ENCODE measurements at places on chromosomes 4 and X. TPM values are rescaled to one million over a fixed set of nuclear protein-coding genes. Genes with fewer than 3 reads are reported as not detected.
A peak's percentile ranks its signal among the peaks of the same experiment; 100 is the strongest.

DNA sequence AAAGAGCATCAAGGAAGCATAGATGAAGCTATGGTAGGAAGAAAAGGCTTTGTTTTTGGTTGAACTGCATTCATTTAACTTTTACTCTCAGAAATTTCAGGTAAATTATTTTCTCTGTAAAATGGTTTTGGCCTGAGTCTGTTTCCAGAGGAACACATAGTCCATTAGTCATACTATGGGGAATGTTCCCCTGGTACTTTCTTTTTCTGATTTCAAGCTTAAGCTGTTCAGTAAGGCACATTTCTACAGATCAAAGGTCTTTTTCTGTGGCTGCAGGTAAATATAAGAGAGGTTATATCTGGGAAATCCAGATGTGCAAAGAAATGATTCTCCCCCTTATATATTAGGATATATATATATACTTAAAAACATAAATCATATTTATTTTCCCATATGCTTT lies 1744.4 kb upstream of the ADGRL3 start:
- no peak for DNase-seq

DNA sequence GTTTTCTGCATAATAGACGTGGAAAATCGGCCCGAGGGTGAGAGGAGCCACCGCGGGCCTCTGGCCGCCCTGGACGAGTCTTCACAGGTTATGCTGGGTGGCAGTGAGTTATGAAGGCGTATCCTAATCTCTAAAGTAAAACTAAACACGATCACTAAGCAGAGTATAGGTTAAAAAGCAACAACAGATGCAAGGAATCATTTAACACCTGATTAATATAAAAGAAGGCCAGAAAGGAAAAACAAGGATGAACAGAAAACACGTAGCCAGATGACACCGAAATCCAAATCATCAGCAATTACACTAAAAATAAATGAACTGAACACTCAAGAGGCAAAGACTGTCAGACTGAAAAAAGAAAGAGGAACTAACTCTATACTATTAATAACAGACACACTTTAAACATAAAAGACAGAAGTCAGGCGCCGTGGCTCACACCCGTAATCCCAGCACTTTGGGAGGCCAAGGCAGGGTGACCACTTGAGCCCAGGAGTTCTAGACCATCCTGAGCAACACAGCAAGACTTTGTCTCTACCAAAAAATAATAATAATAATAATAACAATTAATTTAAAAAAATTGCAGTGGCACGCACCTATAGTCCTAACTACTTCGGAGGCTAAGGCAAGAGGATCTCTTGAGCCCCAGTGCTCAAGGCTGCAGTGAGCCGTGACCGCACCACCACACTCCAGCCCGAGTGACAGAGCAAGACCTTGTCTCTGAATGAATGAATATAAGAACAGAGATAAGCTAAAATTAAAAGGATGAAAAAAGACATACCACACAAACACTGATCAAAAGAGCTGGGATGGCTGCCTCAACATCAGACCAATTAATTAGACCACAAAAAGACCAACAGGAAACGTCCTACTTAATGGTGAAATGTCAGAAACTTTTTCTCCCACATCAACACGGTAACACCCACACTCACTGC lies 30.0 kb downstream of the CTBP1 start:
- no peak for DNase-seq

The MAGED4B gene
- polyA plus RNA-seq, result 29.7 TPM

The SMR3B gene
- not detected for polyA plus RNA-seq

DNA sequence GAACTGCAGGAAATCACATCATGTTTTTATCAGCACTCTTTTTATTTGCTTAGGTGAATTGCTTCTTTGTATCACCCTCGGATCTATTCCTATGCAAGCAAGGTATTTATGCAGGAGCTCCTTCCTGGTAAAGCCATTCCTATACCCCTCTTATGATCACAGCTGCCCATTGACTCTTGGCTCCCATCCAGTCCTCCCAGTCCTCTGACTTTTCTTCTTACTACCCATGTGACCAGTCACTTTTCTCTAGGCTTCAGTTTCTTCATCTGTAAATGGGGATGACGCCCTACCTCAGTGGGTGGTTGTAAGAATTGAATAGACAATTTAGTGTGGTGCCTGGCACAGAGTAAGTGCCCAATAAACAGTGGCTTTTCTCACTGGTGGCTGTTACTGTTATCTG lies 144.9 kb downstream of the FHIP1A start:
- DNase-seq, result no peak

DNA sequence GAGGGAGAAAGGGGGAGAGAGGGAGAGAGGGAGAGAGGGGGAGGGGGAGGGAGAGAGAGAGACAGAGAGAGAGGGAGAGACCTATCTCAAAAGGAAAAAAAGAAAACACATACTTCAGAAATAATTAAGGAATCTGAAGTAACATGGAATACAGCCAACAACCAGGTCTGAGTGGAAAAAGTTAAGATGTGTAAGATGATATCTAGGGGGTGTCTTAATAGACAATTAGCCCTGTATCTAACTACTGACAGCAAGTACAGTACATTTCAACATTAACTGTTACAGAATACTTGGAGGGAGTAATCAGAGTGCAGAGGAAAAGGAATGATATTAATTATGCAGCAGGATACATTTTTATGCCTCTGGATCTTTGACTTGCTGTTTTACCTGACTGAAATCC lies 22.4 kb downstream of the NUP54 start:
- DNase-seq, result no peak

The LDB2 gene
- 36.6 TPM for polyA plus RNA-seq

The CRMP1 gene
- 19.4 TPM for polyA plus RNA-seq

DNA sequence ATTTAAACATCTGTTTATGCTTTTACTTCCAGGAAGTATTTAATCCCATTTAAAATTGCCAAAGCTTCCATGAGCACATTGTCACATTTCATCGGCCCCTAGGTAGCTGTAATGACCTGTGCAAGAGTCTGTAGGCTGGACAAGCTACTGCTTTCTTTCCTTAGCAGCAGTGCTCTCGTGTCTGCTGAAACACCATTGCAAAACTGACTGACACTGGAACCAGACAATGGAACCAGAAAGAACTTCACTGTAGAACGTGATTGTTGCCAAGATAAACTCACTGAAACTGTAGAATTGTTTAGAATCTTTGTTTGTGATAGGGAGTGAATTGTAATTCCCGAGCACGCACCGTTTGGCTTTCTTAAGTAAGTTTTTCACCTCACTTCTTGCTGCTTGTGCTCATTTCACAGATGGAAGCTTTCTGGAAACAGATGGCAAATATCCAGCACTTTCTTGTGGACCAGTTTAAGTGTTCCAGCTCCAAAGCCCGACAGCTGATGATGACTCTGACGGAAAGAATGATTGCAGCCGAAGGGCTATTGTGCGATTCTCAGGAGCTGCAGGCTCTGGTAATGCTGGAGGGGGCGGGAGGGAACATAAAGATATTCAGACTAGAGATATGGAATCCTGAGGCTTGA lies 36.9 kb downstream of the EVC start:
- peak; percentile 62 for DNase-seq
